ENCODE measurements at places on chromosomes 5 and 9.

- peaks cover 20% of the 10 kb centered on the region for H3K4me1 ChIP-seq
- H3K27me3 ChIP-seq = no peaks in the 10 kb centered on the region
- H3K4me3 ChIP-seq = peak overlapping the region; percentile 57
- no peaks in the 10 kb centered on the region for H3K36me3 ChIP-seq
These were observed 505 bp downstream of the C5orf34 start for GRCh38 chr5:43514471-43514815.

DNA sequence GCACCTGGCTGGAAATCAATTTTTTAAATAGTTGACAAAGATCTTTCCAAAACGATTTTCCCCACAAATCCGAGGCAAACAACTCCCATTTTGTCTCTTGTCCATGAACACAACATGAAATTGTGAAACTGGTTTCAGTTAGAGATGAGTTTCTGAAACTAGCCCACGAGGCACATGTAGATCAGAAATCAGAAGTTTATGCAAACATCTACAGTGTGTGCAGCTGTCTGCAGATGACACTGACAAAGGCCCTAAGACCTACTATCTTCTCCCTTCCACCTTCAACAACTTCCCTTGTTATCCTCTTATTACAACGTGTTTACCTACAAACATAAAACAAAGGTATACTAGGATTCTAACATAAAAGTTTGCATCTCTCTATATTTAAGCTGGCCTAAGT, 183.3 kb downstream of the DIRAS2 start:
- no peak overlapping the region for H3K4me3 ChIP-seq
- H3K4me1 ChIP-seq = no peaks in the 10 kb centered on the region
- DNase-seq = no peak
- no peaks in the 10 kb centered on the region for H3K27me3 ChIP-seq

DNA sequence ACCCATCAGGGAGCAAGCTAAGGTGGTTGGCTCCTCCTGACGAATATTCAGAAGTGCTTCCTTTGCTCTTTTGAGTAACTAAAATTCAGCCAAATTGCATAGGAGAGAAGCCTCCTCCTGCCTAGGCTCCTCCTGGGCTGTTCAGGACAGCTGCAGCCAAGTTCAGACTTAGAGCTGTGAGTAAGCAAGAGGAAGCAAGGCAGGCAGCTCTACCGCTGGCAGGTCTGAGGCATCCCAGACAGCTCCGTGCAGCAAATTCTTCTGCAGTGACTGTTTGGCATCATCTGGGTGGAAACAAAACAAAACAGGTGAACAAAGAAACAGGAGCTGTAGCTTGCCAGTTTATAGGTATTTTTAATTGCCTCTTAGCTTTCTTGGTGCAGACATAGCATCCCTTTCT, 421.0 kb downstream of the GADD45G start:
- no peak overlapping the region for H3K27ac ChIP-seq
- no peaks in the 10 kb centered on the region for H3K4me1 ChIP-seq
- no peak overlapping the region for H3K4me3 ChIP-seq

- no peak overlapping the region for H3K27ac ChIP-seq
- peaks cover 5% of the 10 kb centered on the region for H3K4me1 ChIP-seq
- no peak for DNase-seq
- H3K27me3 ChIP-seq = no peaks in the 10 kb centered on the region
- H3K36me3 ChIP-seq = no peaks in the 10 kb centered on the region
These were observed 65.9 kb downstream of the ROR2 start for GRCh38 chr9:91884153-91884552.

DNA sequence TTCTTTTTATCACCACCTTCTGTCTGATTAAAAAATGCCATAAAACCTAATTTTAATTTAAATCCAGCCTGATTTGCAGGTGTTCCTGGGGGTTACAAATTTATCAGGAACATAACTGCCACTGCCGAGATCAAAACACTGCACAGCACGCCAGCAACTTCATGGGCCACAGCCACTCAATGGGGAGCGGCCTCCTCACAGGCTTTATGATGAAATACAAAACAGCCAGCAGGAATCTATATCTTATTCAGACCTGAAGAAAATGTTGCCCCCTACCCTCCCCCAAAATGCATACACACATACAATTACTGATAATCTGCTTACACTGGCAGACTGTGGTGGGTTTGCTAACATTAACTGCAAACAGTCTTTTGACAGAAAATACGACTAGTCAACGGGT, 151.7 kb upstream of the POU5F2 start:
- H3K27ac ChIP-seq = no peak overlapping the region
- no peaks in the 10 kb centered on the region for H3K4me1 ChIP-seq
- no peaks in the 10 kb centered on the region for H3K27me3 ChIP-seq
- H3K4me3 ChIP-seq = no peak overlapping the region
- H3K36me3 ChIP-seq = no peaks in the 10 kb centered on the region

- no peak overlapping the region for H3K4me3 ChIP-seq
- peaks cover 3% of the 10 kb centered on the region for H3K36me3 ChIP-seq
- DNase-seq = no peak
These were observed 6.5 kb upstream of the TMEM210 start for GRCh38 chr9:137178201-137178938.

GRCh38 chr5:159525117-159525516, 194.8 kb upstream of the IL12B start:
- H3K36me3 ChIP-seq = no peaks in the 10 kb centered on the region
- no peak overlapping the region for H3K27ac ChIP-seq
- H3K27me3 ChIP-seq = no peaks in the 10 kb centered on the region

- H3K36me3 ChIP-seq = no peaks in the 10 kb centered on the region
- H3K27ac ChIP-seq = no peak overlapping the region
- DNase-seq = no peak
- H3K4me3 ChIP-seq = no peak overlapping the region
- H3K4me1 ChIP-seq = no peaks in the 10 kb centered on the region
These were observed 34.7 kb downstream of the ARHGEF37 start for GRCh38 chr5:149615976-149616375.

DNA sequence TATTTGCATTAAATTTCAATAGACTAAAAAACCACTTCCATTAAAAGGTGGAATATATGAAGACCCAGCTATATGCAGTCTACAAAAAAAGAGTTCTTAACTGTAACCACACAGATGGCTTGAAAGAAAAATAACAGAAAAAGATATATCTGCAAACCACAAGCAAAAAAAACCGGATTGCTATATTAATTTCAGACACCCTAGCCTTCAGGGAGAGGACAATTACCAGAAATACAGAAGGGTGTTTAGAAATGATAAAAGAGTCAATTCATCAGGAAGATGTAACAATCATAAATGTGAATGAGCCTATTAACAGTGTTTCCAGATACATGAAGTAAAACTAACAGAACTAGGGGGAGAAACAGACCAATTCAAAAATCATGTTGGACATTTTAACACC, 56.9 kb upstream of the SMIM23 start:
- H3K27me3 ChIP-seq = peaks cover 3% of the 10 kb centered on the region
- no peak overlapping the region for H3K27ac ChIP-seq
- H3K4me1 ChIP-seq = no peaks in the 10 kb centered on the region
- no peak for DNase-seq

DNA sequence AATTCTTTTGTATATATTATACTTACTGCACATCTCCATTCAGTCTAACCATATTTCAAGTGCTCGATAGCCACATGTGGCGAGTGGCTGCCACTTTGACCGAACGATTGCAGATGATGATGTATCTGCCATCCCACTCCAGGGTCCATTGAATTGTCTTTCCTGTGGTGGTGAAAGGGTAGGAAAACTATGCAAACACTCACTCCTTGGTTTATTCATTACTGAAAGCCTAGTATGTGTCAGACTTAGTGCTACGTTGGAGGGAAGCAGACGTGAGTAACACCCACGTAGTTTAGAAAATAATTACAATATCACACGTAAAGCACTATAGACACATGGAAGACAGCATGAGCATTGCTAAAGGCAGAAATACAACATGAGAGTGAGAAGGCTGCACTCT, 353.7 kb downstream of the CSNK1G3 start:
- no peak overlapping the region for H3K27ac ChIP-seq
- no peak overlapping the region for H3K4me3 ChIP-seq
- H3K36me3 ChIP-seq = no peaks in the 10 kb centered on the region
- peaks cover 20% of the 10 kb centered on the region for H3K4me1 ChIP-seq

GRCh38 chr9:37174247-37174646, 53.9 kb downstream of the ZCCHC7 start:
- no peak for DNase-seq
- H3K4me3 ChIP-seq = no peak overlapping the region
- H3K4me1 ChIP-seq = no peaks in the 10 kb centered on the region
- H3K27me3 ChIP-seq = no peaks in the 10 kb centered on the region
- no peaks in the 10 kb centered on the region for H3K36me3 ChIP-seq

DNA sequence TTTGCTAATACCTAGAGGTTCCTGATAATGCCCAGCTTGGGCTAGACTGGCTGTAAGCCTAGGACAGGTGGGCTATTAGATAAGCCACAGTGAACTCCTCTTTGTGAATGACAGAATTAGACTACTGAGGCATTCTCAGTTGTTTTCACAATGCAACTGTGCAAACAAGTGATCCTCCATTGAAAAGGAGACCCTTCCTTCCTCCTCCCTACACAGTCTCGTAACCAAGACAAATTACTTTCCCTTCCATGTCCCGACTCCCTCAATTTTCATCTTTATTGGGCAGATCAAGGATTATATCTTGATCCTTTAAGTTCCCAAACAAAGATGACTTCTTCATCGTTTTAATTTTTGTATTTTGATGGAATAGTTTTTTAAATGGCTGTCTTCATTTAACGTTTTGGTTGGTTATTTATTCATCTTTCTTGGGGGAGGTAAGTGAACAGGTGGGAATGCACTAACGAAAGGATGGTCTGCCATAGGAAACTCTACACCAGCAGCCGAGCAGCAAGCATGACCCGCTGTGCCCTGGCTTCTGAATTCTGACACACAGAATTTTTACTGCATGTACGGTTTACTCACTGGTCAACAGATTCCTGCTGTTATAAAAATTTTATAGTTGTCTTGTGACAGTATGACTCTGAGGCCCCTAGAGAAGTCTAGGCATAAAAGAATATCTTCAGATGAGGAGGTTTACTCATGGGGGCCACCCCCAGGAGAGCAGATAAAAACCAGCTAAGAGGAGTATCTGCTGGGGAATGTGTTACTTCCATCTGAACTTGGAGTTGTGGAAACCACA, 137.5 kb upstream of the TUT7 start:
- no peak overlapping the region for H3K4me3 ChIP-seq
- no peak for DNase-seq
- no peaks in the 10 kb centered on the region for H3K36me3 ChIP-seq

DNA sequence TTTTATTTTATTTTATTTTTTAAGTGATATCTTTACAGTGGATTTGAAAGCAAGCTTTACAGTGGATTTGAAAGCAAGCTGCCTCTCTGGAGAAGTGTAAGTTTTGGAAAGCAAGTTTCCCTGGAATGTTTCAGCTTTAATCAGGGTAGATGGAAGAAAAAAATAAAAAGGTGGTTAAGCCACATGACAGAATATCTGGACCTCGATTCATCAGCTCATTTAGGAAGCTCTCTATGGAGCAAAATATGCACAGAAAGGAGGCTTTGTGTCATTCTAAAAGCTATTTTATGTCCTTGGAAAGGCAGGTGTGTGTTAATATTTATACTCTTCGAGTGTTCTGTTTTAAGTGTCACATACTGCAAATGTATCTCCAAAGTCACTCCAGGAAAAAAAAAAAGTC, 409.2 kb upstream of the KLF4 start:
- H3K27me3 ChIP-seq = no peaks in the 10 kb centered on the region
- no peaks in the 10 kb centered on the region for H3K4me1 ChIP-seq
- no peak for DNase-seq

- H3K4me1 ChIP-seq = no peaks in the 10 kb centered on the region
- H3K4me3 ChIP-seq = no peak overlapping the region
- no peaks in the 10 kb centered on the region for H3K27me3 ChIP-seq
- H3K36me3 ChIP-seq = no peaks in the 10 kb centered on the region
These were observed 1215.9 kb downstream of the EFNA5 start for GRCh38 chr5:106454651-106455415.

GRCh38 chr5:139804800-139805397, 9.3 kb downstream of the PSD2 start:
- DNase-seq = no peak
- H3K36me3 ChIP-seq = no peaks in the 10 kb centered on the region
- H3K4me1 ChIP-seq = no peaks in the 10 kb centered on the region
- no peak overlapping the region for H3K27ac ChIP-seq
- H3K4me3 ChIP-seq = no peak overlapping the region
- H3K27me3 ChIP-seq = peaks cover 20% of the 10 kb centered on the region

- no peak for DNase-seq
- H3K4me1 ChIP-seq = no peaks in the 10 kb centered on the region
- H3K27me3 ChIP-seq = peaks cover 30% of the 10 kb centered on the region
These were observed 51.9 kb upstream of the PIP5K1B start for GRCh38 chr9:68653141-68653595.

DNA sequence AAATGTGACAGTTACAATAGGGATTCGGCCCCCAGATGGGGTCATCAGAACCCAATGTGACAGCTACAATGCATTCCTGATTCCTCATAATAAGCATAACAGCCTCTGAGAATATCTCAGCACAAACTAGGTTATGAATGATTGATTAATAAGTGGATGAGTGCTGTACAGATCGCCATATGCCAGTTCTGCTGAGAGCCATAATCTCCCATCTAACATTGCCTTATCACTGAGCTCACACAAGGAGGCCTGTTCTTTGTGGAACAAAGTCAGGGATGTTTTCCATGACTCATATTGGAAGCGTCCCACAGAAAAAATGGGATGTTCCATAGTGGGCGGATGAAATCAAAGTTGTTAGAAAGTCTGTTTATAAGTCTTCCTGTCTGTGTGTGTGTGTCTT, 89.6 kb downstream of the KIF4B start:
- no peaks in the 10 kb centered on the region for H3K36me3 ChIP-seq
- no peak for DNase-seq
- no peaks in the 10 kb centered on the region for H3K4me1 ChIP-seq
- no peak overlapping the region for H3K27ac ChIP-seq

GRCh38 chr5:178777520-178777919, 47.1 kb upstream of the ZNF354A start:
- no peak overlapping the region for H3K27ac ChIP-seq
- no peaks in the 10 kb centered on the region for H3K27me3 ChIP-seq
- H3K4me1 ChIP-seq = no peaks in the 10 kb centered on the region

DNA sequence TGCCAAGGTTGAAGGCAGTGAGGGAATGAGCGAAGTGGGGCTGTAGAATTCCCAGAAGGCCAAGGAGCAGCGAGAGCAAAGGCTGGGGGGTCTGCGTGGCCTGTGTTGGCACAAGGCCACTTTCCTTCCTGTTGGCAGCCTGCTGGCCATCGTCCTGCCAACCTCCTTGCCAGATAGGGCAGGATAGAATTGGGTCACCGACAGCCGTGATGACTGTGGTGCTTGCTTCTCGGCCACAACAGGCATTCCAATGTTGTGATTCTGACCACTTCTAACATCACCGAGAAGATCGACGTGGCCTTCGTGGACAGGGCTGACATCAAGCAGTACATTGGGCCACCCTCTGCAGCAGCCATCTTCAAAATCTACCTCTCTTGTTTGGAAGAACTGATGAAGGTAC, 18.9 kb downstream of the TRIP13 start:
- no peak for DNase-seq
- peaks cover 54% of the 10 kb centered on the region for H3K36me3 ChIP-seq
- H3K4me3 ChIP-seq = no peak overlapping the region
- H3K27ac ChIP-seq = no peak overlapping the region

DNA sequence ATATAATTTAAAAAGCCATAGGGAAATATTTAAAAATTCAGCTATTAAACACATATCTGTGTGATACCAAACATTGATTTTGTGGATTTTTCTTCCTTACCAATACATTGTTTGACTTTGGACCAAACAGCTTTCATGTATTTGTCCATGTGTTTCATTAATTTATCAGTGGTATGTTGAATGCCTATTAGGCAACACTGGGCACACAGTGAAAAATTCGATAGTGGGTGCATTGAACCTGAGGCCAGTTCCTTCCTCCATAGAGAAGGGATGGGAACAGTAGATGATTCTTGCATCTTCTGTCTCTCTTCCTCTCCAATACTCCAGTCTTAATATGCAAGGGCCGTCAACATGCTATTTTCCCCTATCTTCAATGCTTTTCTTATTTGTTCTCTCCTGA, 110.2 kb upstream of the NR3C1 start:
- H3K27ac ChIP-seq = no peak overlapping the region
- H3K4me3 ChIP-seq = no peak overlapping the region
- no peaks in the 10 kb centered on the region for H3K36me3 ChIP-seq
- no peak for DNase-seq
- H3K27me3 ChIP-seq = no peaks in the 10 kb centered on the region
- no peaks in the 10 kb centered on the region for H3K4me1 ChIP-seq
